ENCODE measurements at places on chromosomes 11 and 22.

DNA sequence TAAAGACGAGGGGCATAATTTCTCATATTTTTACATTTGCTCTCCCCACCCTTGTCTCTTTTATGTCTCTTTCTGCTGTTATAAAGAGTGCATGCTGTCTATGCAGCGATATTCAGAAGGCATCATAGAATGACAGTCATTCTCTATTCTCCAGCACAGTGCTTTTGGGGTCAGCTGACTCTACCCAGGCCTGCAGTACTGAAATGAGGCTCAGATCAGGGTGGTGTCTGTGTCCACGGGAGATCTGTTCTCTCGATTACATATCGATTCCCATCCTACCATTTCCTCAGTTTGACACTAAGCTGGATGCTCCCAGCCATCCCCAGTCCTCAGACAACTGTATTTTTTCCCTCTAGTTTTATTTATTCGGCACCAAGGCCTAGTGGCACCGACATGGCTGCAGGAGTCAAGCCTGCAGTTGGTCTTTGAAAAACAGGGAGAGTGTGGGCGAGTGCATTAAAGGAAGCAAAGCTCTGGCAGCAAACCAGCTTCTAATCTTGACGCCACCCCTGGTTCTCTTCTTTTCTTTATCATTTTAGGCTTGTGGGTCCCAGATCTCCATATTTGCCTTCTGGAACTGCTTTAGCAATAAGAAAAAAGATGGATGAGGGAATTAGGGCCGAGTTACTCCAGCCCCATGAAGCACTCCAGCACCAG is 71.6 kb upstream of the PICALM start:
- no peak for DNase-seq

DNA sequence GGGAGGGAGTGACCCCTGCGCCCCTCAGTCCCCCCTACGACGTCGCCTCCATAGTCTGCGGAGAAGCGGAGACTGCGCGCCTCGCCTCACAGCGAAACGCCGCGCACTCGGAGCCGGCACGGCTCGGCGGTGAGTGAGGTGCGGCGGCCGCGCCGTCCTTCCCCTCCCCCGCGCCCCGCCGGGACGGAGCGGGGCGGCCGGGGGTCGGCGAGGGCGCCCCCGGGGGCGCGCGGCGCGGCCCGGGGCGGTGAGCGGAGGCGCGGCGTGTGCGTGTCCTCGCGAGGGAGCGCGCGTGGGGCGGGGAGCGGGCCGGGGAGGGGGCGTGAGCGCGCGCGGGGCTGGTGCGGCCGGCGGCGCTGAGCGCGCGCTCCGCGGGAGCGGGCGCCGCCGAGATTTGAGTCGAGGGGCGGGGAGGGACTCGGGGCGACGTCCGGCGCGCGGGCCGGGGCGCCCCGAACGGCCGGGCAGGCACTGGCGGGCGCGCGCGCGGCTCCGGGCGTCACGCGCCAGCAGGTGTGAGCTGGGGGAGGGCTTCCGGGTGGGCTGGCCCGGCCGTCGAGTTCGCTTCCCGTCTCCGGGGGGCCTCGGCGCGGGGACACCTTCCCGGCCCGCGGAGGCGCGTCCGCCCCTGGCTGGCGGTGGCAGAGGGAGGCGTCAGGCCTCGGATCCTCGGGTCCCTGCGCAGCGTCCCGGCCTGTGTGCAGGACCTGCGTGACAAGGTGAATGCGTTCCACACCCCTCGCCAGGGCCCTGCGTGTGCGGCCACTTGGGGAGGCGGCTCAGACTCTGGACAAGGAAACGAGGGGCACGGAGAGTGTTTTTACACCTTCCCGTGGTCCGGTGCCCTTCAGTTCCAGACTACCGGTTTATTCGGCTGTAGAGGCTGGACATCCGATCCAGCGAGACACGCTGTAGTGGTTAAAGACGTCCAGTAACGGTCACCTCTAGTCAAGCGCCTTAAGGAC is 50.4 kb downstream of the FAM83F start:
- DNase-seq = peak; percentile 72

GRCh38 chr11:6574816-6575715 is 28.4 kb downstream of the RRP8 start:
- DNase-seq = no peak

DNA sequence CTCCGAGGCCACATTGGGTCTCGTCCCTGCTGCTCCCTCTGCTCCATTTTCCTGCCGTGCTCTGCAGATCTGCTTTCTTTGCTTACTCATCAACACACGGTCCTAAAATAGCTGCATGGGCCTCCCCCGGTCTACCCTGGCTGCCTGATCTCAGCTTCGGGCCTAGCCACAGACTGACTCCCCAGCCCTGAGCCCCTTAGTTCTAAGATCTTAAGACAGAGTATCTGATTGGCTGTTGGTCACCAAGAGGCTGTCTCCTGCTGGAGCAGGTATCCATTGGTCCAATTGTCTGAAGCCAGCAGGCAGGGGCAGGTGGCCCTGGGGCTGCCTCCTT is 53.7 kb upstream of the NECTIN1 start:
- DNase-seq = peak; percentile 48

DNA sequence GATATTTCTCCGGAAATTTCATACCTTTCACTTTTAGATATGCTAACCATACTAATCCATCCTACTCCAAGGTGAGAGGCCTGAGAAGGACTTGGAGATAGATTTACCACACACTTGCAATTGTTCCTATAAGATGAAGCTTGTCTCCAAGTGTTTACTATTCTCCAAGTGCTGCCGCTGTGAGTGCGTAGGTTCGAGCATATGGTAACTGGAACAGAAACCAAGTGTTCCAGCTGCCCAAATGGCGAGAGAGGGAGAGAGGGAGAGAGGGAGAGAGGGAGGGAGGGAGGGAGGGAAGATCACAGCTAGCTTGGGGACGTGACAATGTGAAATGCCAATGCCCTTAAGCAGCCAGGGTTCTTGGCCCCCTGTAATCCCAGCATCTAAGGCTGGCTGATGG is 21.5 kb downstream of the ASCC2 start:
- DNase-seq = no peak

GRCh38 chr11:76783896-76784813 is 999 bp downstream of the TSKU start:
- DNase-seq = peak; percentile 62

DNA sequence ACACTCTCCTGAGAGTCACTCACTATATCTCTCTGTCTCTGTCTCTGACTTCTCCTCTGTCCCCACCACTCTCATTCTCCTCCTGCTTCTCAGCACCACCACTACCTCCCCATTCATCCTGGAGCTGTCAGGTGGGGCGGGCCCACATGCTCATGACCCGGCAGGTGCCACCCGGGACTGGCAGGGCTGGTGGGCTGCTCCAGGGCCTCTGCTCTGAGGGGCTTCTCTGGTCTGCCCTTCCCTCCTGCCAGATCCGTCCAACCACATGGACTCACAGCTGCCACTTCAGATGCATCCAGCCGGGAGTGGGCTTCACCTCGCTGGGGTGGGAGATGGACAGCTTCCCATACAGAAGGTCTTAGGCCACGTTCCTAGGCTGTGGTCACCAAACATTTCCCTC is 4.8 kb upstream of the EMID1 start:
- no peak for DNase-seq

GRCh38 chr11:113562981-113563461 is 87.8 kb upstream of the DRD2 start:
- DNase-seq = no peak

DNA sequence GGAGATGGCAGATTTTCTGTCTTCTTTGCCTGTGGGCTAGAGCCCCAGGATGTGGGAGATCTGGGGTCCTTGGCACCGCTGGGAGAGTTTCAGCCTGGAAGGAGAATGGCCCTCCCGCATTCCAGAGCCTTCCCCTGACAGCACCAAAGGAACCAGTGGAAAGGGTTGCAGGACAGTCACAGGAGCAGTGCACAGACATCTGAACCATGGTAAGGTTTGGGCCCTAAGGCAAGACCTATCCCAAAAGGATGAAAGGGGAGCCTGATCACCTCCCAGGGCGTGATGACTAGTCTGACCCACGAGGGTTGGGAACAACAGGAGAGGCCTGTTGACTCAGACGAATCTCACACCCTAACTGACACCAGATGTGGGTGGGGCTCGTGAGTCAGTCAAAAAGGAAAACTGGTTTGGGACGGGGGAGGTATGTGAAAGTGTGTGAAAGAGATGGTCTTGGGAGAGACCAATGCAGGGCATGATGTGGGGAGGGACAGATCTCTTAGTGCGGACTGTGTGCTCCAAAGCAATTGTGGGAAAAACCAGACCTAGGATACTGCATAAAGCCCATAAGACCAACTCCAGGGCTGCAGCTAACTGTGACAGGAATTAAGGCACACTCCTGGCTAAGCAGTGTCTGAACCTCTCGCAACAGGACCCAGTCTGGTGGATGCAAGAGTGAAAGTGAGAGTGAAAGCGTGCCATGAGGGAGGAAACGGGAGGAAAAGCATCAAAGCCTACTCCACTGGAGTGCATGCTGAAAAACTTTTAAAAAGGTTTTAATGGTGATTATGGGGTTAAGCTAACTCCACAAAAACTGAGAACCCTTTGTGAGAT is 39.1 kb upstream of the GLYAT start:
- DNase-seq = no peak

DNA sequence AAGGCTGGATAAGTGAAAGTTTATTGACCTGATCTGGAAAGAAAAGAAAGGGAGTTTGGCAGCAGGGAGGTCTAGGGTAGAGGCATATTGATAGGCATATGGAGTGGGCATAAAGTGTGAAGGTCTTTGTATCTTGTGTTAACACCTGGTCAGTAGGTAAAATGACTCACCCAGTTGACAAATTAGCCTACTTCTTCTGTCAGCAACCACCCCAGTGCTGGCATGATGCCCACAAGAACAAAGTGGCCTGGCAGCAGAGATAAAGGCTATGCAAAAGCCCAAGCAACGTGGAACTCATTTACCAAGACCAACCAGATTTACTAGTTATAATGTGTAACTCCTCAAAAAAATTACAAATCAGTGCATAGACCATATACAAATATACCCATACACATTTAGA is 4.9 kb downstream of the OR10A3 start:
- DNase-seq = no peak

- no peak for DNase-seq
Measured at GRCh38 chr22:24463071-24463760, 31.9 kb upstream of the UPB1 start.

DNA sequence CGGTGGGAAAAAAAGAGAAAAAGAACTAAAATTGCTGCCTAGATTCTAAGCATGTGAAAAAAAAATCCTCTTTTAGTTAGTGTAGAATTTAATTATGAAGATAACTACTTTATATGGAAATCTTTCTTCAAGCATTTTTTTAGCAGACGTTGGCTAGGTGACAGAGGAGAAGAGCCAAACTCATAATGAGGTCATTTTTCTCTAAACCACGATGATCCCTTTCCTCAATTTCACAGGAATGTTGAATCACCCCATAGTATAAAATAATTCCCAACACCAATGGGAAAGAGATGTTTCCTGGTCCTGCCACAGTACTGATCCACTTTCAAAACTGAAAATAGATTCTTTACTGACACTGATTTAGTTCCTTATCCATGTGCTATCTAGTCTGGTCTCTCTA is 319.8 kb downstream of the DLG2 start:
- no peak for DNase-seq

- DNase-seq = no peak
Measured at GRCh38 chr11:120404495-120404894, 68.3 kb downstream of the ARHGEF12 start.

DNA sequence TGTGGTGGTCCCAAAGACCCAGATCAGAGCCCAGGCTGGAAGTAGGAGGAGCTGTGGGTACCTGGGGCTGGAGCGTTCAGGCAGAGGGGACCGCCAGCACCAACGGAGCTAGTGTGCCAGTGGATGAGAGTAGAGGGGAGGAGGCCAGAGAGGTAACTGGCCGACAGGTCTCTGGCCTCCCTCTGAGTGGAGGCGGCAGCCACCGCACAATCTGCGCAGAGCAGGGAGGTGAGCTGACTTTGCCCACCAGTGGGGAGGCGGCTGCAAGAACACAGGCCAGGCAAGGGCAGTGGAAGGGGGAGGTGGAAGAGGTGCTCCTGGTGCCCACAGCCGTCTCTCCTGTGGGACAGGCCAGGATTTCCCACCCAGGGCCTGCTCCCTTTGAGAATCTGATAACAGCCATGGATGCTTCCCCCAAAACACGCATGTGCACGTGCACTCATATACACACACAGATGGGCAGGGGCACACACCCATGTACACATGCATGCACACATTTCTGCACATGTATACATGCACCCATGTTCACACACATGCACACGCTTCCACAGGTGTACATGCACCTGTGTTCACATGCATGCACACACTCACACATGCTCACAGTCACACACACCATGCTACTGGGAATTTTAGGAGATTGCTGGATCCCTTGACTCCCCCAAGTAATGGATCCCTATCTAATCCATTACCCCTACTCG is 6.4 kb upstream of the MGAT3 start:
- DNase-seq = no peak

- DNase-seq = no peak
Measured at GRCh38 chr11:85182441-85183387, 444.4 kb downstream of the DLG2 start.
